Vein endothelial cell (primary cell): ENCODE measurements at places on chromosomes 7 and 10. TPM values are rescaled to one million over a fixed set of nuclear protein-coding genes. Genes with fewer than 3 reads are reported as not detected.

VENTX gene
- not detected in 2 replicates for total RNA-seq

SFR1 gene
- total RNA-seq = 12.2 and 12.7 TPM in 2 replicates

BUD23 gene
- total RNA-seq = 34.0 and 35.4 TPM in 2 replicates

DENND2A gene
- under 0.01 and 0.19 TPM in 2 replicates for total RNA-seq

GOLGA7B gene
- total RNA-seq = not detected in 2 replicates

ARID5B gene
- 10.9 and 15.0 TPM in 2 replicates for total RNA-seq

SRRM3 gene
- total RNA-seq = 0.67 and 2.6 TPM in 2 replicates

SUN3 gene
- not detected in 2 replicates for total RNA-seq

IFIT2 gene
- total RNA-seq = 2.3 and 2.7 TPM in 2 replicates

CYP26C1 gene
- total RNA-seq = 1.3 and 2.5 TPM in 2 replicates

LRRC18 gene
- total RNA-seq = not detected in 2 replicates

SUGCT gene
- 1.4 and 2.0 TPM in 2 replicates for total RNA-seq

RBP3 gene
- total RNA-seq = not detected in 2 replicates

HOXA3 gene
- total RNA-seq = 1.1 and 6.5 TPM in 2 replicates

SLC26A3 gene
- not detected in 2 replicates for total RNA-seq

SFMBT2 gene
- total RNA-seq = 0.98 and 2.9 TPM in 2 replicates

HGF gene
- total RNA-seq = 2.3 and 5.3 TPM in 2 replicates

LLCFC1 gene
- total RNA-seq = not detected in 2 replicates

GPR15LG gene
- total RNA-seq = not detected in 2 replicates

HBP1 gene
- 105 and 111 TPM in 2 replicates for total RNA-seq

NUB1 gene
- total RNA-seq = 30.1 and 37.4 TPM in 2 replicates

OGDHL gene
- 0.19 and 0.33 TPM in 2 replicates for total RNA-seq

C7orf33 gene
- not detected in 2 replicates for total RNA-seq

TMEM236 gene
- 0.10 and 0.33 TPM in 2 replicates for total RNA-seq

RHOBTB1 gene
- total RNA-seq = 45.6 and 51.6 TPM in 2 replicates

C10orf105 gene
- under 0.01 TPM in 1 of 2 replicates, not detected in the other for total RNA-seq

COX15 gene
- total RNA-seq = 36.9 and 37.4 TPM in 2 replicates

VAX1 gene
- total RNA-seq = not detected in 2 replicates

METTL27 gene
- total RNA-seq = 0.98 TPM in 1 of 2 replicates, not detected in the other

AGR2 gene
- not detected in 2 replicates for total RNA-seq
